ENCODE measurements at places on chromosomes 5 and 9.

DNA sequence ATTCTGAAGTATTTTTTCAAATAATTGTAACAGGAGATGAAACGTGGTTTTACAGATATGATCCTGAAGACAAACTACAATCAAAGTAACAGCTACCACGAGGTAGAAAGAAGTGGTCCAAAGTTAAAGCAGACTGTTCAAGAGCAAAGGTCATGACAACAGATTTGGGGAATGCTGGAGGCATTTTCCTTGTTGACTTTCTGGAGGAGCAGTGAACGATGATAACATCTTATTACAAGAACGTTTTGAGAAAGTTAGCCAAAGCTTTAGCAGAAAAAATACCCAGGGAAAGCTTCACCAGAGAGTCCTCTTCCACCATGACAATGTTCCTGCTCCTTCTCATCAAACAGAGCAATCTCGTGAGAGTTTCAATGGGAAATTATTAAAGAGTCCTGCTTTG, 145.4 kb upstream of the NREP start:
- no peaks in the 10 kb centered on the region for H3K36me3 ChIP-seq
- DNase-seq: no peak
- H3K27ac ChIP-seq: no peak overlapping the region
- H3K4me3 ChIP-seq: no peak overlapping the region

DNA sequence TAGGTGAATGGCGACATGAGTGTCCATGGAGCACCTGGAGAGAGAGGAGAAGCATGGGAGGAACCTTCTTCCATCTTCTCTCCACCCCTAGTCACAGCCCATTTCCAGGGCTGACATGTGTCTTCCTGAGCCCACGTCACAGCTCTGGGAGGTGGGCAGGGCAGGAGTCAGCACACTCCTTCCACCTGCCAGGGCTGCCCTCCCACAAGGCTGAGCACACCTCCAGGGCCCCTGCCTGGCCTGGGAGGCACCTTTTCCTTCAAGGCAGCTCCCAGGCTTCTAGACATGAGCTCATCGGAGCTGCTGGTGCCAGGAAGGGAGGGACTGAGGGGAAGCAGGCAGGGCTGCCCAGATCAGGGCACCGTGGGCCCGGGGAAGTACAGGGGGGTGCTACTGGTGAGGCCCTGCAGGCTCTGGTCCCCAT, 13.6 kb upstream of the SYNPO start:
- H3K36me3 ChIP-seq: no peaks in the 10 kb centered on the region
- no peaks in the 10 kb centered on the region for H3K27me3 ChIP-seq
- DNase-seq: peak; percentile 79
- peak overlapping the region; percentile 63 for H3K27ac ChIP-seq
- peak overlapping the region; percentile 92 for H3K4me3 ChIP-seq

GRCh38 chr5:93330506-93330905, 250.5 kb downstream of the NR2F1-AS1 start:
- no peak overlapping the region for H3K4me3 ChIP-seq
- H3K36me3 ChIP-seq: no peaks in the 10 kb centered on the region
- no peaks in the 10 kb centered on the region for H3K27me3 ChIP-seq
- DNase-seq: no peak
- no peaks in the 10 kb centered on the region for H3K4me1 ChIP-seq

DNA sequence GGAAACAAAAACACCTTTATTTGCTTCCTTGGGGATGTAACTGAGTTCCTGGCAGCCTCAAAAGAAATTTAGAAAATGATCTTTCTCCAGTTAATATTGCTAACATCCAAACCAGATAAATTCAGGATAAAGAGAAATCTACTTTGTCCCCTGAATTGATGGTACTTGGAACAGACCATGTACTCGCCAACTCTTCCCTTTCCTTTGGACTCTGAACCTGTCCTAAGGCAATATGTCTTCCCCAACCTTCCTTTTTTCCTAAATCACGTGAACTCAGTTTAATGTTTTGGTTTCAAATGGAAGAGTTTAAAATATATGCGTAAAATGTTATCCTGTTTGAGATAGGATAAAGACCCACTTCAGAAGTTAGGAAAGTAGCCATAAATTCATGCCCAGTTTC, 28.0 kb downstream of the ACO1 start:
- H3K27ac ChIP-seq: no peak overlapping the region
- H3K36me3 ChIP-seq: peaks cover 18% of the 10 kb centered on the region
- no peak overlapping the region for H3K4me3 ChIP-seq
- H3K4me1 ChIP-seq: no peaks in the 10 kb centered on the region
- no peaks in the 10 kb centered on the region for H3K27me3 ChIP-seq

DNA sequence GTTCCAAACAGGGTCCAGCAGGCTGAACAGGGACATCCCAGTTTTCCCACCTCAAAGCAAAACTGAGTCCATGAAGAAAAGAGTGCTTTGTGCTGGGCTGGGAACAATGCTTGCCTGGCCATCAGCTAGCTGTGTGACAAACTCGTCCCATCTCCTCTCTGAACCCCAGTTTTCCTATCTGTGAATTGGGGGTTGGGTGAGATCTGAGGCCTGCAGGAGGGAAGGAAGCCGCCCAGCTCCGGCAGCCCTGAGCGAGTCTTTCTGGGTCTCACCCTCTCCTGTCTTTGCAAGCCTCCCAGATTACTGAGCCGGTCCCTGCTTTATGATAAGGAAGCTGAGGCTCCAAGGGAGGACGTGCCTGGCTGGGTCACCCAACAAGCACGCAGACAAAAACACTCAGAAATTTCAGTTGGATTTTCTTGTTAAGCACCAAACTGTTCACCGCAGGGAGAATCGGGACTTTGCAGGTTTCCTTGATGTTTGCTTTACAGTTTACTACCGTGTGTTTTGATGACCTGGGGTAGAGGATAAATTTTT, 82.6 kb upstream of the LMX1B start:
- DNase-seq: no peak
- H3K4me1 ChIP-seq: no peaks in the 10 kb centered on the region
- no peaks in the 10 kb centered on the region for H3K36me3 ChIP-seq
- no peak overlapping the region for H3K27ac ChIP-seq

- H3K27me3 ChIP-seq: no peaks in the 10 kb centered on the region
- H3K36me3 ChIP-seq: no peaks in the 10 kb centered on the region
- no peaks in the 10 kb centered on the region for H3K4me1 ChIP-seq
- H3K4me3 ChIP-seq: no peak overlapping the region
- DNase-seq: no peak
Measured at GRCh38 chr5:83312663-83313062, 158.9 kb upstream of the VCAN start.

- H3K36me3 ChIP-seq: no peaks in the 10 kb centered on the region
- H3K27me3 ChIP-seq: no peaks in the 10 kb centered on the region
- no peak overlapping the region for H3K27ac ChIP-seq
- H3K4me3 ChIP-seq: no peak overlapping the region
- no peak for DNase-seq
Measured at GRCh38 chr9:113654605-113655428, 191.3 kb downstream of the RGS3 start.

DNA sequence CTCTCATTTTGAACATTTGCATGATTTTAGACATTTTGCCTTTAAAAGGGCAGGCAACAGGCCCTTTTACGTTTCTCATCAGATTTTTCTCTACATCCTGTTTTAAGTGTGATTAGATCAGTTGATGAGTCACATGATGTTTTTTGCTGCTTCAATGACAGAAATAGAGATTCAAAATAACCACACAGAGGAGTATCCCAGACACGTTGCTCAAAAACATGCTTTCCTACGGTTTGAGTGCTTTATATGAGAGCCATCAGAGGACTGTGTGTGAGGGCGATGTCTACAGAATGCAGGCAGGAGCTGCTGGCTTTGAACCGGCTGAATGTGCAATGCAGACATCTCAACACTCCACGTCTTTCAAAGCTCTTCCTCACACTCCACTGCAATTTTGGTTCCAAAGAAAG, 42.1 kb downstream of the OTULIN start:
- DNase-seq: no peak
- no peaks in the 10 kb centered on the region for H3K27me3 ChIP-seq
- no peaks in the 10 kb centered on the region for H3K36me3 ChIP-seq
- no peaks in the 10 kb centered on the region for H3K4me1 ChIP-seq
- H3K4me3 ChIP-seq: no peak overlapping the region
- H3K27ac ChIP-seq: no peak overlapping the region

DNA sequence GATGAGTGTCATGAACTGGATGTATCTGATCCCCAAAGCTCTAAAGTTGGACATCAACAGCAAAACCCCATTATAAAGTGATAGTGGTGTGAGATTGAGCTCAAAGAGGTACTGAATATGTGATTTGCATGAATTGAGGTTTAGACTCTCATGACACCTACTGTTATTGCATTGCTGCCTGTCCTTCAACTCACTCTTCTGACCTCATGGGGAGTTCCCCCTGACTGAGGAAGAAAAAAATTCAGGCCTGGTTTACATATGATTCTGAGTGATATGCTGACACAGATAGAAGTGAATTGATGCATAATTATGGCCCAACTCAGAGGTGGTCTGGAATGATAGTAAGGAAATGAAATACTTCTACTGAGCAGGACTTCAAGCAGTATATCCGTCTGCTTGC, 76.2 kb upstream of the CHD1 start:
- H3K27ac ChIP-seq: no peak overlapping the region
- H3K4me1 ChIP-seq: no peaks in the 10 kb centered on the region
- H3K36me3 ChIP-seq: no peaks in the 10 kb centered on the region
- H3K4me3 ChIP-seq: no peak overlapping the region
- DNase-seq: no peak

- no peak for DNase-seq
- H3K4me3 ChIP-seq: no peak overlapping the region
- no peaks in the 10 kb centered on the region for H3K4me1 ChIP-seq
- no peaks in the 10 kb centered on the region for H3K27me3 ChIP-seq
- no peaks in the 10 kb centered on the region for H3K36me3 ChIP-seq
Measured at GRCh38 chr5:91850031-91850430, 466.9 kb upstream of the ARRDC3 start.

DNA sequence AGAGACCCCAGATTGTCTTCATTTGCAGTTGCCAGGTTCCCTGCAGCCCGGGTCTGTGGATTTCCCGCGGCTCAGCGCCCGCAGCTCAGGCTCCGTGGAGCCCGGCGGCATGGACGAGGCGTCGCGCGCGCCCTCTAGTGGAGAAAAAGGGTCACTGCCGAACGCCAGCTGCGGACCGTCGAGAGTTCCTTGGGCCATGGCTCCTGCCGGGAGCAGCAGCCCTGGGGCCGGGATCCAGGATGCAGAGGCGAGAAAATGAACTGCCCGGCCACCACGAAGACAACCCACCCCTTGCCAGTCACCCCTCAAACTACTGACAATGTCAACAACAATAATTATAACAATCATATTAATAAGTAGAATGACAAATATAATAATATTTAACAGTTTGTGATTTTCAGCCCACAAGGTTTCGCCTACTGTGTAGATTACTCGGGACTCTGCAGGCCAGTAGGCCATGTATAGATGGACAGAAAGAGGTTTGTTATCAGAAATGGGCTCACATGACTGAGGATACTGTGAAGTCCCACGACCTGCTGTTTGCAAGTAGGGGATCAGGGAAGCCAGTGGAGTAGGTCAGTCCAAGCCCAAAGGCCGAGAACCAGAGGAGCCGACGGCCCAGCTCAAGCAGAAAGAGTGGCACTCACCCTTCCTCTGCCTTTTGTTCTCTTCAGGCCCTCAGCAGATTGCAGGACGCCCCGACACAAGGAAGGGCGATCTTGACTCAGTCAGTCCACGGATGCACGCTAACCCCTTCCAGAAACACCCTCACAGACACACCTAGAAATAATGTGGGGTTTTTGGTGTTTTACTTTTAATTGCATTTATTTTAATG, 43.1 kb downstream of the BOD1 start:
- no peaks in the 10 kb centered on the region for H3K27me3 ChIP-seq
- no peak overlapping the region for H3K27ac ChIP-seq
- peak overlapping the region; percentile 15 for H3K4me3 ChIP-seq
- DNase-seq: peak; percentile 80
- H3K4me1 ChIP-seq: peaks cover 7% of the 10 kb centered on the region

- no peaks in the 10 kb centered on the region for H3K36me3 ChIP-seq
- H3K27ac ChIP-seq: peak overlapping the region; percentile 86
- peak; percentile 54 for DNase-seq
- peak overlapping the region; percentile 49 for H3K4me3 ChIP-seq
Measured at GRCh38 chr9:137070906-137071275, 534 bp upstream of the SAPCD2 start.

GRCh38 chr9:35954942-35955546, 2.9 kb downstream of the OR2S2 start:
- no peak for DNase-seq
- H3K27me3 ChIP-seq: peaks cover 5% of the 10 kb centered on the region
- no peaks in the 10 kb centered on the region for H3K36me3 ChIP-seq
- no peak overlapping the region for H3K27ac ChIP-seq
- H3K4me1 ChIP-seq: no peaks in the 10 kb centered on the region

GRCh38 chr5:102971676-102972293, 148.2 kb downstream of the GIN1 start:
- no peak for DNase-seq
- no peak overlapping the region for H3K4me3 ChIP-seq
- H3K27me3 ChIP-seq: no peaks in the 10 kb centered on the region
- H3K27ac ChIP-seq: no peak overlapping the region
- H3K4me1 ChIP-seq: no peaks in the 10 kb centered on the region
- H3K36me3 ChIP-seq: no peaks in the 10 kb centered on the region

DNA sequence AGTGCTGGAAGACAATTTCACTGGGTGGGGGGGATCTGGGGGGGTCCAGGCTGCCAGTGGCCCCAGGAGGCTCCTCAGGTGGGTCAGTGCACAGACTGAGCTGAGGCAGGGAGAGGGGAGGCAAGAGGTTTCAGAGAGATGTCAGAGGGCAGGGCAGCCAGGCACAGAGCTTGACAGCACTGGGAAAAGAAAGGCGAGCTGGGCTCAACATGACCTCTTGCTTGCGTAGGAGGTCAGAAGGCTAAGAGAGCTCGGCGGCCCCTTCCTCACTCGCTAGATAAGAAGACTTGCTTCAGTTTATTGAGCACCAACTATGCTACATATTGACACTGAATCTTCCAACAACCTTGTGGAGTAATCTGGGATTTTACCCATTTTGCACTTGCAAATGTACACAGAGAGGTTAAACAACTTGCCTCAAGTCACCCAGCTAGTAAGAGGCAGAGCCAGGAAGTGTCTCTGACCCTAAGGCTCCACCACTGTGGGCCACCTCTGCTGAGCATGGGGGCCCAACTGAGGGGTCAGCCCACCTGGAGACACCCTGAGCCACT, 3.5 kb downstream of the PDLIM7 start:
- H3K4me3 ChIP-seq: no peak overlapping the region
- H3K4me1 ChIP-seq: peaks cover 5% of the 10 kb centered on the region
- no peaks in the 10 kb centered on the region for H3K36me3 ChIP-seq
- no peak overlapping the region for H3K27ac ChIP-seq
- no peaks in the 10 kb centered on the region for H3K27me3 ChIP-seq

GRCh38 chr5:104513640-104514072, 951.1 kb upstream of the NUDT12 start:
- no peak for DNase-seq
- H3K4me1 ChIP-seq: no peaks in the 10 kb centered on the region
- no peaks in the 10 kb centered on the region for H3K27me3 ChIP-seq
- no peaks in the 10 kb centered on the region for H3K36me3 ChIP-seq
- H3K4me3 ChIP-seq: no peak overlapping the region
- H3K27ac ChIP-seq: no peak overlapping the region

DNA sequence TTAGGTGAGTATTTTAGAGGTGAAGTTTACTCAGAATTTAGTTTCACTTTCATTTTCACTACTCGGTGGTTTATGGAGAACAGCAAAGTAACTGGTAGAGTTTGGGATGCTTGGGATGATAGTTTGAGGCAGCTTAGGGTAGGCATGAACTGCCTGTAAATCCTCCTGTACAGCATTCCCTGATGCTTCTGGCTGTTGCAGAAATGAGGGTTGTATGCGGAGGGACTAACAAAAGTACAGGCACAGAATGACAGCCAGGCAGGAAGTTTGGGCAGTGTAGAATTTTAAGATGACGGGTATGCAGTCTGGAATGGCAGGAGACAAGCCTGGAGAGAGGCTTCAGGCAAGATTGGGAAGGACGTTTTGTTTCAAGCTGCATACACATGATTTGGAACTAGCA, 48.0 kb upstream of the FAM120AOS start:
- H3K4me1 ChIP-seq: no peaks in the 10 kb centered on the region
- H3K27ac ChIP-seq: peak overlapping the region; percentile 12
- no peaks in the 10 kb centered on the region for H3K27me3 ChIP-seq
- H3K36me3 ChIP-seq: peaks cover 18% of the 10 kb centered on the region
- no peak overlapping the region for H3K4me3 ChIP-seq

Measured in pancreas (tissue), 10 donors.